ENCODE measurements at places on chromosomes 7 and 10. TPM values are rescaled to one million over a fixed set of nuclear protein-coding genes. Genes with fewer than 3 reads are reported as not detected.

DNA sequence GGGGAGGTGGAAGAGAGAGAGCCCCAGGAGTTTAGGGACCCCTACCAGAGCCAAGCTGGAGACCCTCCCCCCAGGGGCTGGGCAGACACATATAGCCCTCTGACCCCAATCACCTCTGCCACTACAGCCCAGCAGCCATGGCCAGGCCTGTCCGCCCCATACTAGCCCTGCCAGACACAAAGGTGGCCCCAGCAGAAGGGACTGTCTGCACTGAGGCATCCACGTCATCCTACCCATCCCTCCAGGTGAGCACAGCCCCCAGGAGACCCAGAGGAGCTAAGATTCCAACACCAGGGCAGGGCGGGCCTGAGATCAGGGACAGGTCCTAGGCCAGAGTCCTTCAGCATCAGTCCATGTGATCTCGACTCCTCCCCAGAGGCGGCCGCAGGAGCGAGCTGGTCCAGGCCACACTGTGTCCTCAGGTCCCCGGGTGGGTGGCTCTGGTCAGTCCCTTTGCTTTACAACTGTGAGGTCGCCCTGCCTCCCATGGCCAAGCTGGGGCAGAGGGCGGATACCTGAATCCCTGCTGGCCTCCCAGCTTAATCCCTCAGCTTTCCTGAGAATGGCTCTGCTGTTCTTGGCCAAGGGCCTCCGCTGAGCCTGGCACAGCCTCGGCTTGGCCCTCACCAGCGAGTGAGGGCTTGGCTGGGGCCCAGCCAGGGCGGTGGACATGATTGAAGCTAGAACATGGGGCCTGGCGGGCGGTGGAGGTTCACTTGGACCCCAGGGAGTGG lies 14.3 kb upstream of the ELN start:
- no peak for DNase-seq

GRCh38 chr7:99644431-99644830 lies 27.7 kb downstream of the ZSCAN25 start:
- no peak for DNase-seq

GRCh38 chr7:140136073-140136472 lies 40.7 kb downstream of the KDM7A start:
- DNase-seq: no peak

GRCh38 chr7:5507013-5507412 lies 83.4 kb upstream of the TNRC18 start:
- no peak for DNase-seq

- peak; percentile 74 for DNase-seq
Observed at GRCh38 chr7:24812305-24812945, 55.2 kb upstream of the GSDME start.

- no peak for DNase-seq
Observed at GRCh38 chr7:44824894-44825526, 22.9 kb downstream of the H2AZ2 start.

- DNase-seq: no peak
Observed at GRCh38 chr7:94838717-94839116, 68.7 kb upstream of the PPP1R9A start.

DNA sequence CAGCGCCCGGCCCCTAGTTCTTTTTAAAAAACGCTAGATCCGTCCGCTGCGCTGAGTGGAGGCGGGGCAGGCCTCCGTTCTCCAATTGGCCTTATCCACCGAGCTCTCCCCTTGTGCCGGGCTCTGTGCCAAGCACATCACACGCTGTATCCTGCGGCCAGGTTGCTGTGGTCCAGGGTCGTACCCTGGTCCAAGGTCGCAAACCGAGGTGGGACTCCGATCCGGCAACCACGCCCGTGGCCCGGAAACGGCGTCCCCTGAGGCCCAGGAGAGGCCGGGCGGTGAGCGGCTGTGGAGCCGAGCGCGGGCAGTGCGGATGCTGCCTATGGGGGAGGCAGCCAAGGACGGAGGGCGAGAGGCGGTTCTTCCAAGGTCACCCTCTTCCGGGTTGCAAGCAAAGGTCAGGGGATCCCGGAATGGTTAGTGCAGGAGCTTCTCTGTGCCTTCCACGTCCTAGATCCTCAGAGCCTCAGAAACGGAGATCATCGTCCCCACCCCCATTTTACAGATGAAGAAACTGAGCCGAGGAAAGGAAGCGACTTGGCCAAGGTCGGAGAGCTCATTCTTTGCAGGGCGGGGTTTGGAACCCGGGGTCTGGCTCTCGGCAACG lies 72.4 kb upstream of the LRRC4 start:
- DNase-seq: peak; percentile 58

DNA sequence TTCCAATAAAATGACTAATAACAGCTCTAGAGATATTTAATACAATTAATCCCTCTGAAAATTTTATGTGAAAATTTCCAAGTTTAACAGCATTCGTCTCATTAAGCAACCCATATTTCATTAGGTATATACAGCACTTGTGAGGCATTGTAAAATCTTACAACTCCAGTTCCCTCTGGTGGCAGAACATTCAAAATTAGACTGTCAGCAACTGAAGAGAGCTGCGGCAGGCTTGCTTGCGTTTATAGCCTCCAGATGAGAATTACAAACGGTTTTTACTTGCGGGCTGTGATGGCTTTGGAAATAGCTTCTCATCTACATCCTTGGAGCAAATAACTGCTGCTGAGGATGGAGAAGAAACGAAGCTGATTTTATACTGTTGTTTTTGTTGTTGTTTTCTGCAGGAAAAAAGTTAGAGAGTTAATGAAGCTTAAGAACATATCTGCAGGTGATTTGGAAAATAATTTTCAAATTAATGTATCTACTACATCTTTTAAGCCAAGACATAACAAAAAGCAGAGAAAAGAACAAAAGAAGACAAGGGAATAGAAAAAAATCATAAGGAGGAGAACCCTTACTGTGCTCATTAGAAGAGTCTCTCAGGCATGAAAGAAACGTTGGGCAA lies 171.3 kb downstream of the MAGI2 start:
- DNase-seq: no peak

DNA sequence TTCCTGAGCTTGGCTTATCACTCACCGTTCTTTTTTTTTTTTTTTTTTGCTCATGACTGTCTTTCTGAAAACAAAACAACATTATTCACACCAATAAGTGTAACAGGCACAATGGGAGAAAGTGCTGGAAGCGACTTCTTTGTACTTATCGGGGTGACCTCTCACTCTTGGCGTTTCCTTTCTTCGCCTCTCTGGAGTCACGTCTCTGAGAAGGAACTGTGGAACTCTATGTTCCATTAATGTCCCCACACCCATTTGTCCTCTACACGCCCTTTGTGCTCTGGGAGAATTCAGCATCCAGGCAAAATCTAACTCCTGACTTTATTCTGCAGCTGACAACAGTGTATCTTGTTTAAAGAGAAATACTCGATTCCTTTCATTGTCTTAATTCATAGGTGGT lies 70.8 kb upstream of the FAM204A start:
- no peak for DNase-seq

DNA sequence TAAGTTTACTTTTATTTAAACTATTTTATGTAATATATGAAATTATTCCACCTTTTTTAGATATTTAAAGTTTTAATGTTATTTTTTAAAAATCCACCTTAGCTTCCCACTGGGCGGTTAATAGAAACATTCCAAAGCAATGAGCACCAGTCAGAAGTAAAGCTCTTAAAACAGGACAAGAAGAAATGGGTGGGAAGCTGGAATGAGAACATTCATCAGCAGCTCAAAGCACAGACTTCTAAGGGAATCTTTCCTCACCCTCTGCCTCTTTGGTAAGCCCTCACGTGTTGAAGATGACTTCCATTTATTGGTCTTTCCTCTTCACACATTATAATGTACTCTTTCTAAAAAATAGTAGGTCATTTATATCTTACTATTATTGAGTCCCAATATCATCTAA lies 3.1 kb downstream of the AGMO start:
- DNase-seq: no peak

GRCh38 chr7:123051916-123052315 lies 56.4 kb upstream of the TAS2R16 start:
- no peak for DNase-seq

DNA sequence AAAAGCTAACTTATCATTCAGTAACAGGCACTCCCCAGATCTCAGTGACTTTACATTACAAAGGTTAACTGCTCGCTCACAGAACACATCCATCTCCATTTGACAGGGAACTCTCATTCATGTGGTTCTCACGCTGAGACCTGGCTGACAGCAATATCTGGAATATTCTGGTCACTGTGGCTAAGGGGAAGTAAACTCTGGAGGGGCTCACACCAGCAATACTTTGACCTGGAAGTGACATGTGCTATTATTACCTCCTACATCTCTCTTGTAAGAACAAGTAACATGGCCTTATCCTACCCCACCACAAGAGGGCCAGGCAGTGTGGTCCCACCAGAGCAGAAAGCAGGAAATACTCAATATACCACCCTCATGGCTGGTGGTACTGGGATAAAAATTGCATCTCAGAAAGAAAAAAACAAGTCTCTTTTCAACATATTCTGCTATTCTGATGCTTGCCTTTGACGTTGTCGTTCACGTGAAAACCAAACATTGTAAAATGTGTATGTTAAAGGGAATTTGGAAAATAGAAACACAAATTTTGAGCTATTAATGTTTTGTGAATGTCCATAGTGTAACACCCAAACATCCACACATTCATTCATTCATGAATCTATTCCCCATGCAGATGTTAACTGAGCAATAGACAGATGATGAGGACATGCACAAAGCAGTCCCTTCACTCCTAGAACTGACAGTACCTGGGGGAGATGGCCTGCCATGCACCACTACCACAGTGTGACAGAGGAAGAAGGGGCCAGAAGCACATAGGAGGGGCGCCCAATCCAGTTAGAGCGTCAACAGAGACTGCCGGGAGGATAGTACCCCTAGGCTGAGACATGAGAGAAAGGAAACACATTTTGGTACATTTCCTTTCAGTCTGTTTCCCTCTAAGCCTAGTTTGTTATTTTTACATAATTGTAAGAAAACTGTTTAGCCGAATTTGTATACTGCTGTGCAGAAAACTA lies 166.0 kb upstream of the SP4 start:
- DNase-seq: peak; percentile 80

DNA sequence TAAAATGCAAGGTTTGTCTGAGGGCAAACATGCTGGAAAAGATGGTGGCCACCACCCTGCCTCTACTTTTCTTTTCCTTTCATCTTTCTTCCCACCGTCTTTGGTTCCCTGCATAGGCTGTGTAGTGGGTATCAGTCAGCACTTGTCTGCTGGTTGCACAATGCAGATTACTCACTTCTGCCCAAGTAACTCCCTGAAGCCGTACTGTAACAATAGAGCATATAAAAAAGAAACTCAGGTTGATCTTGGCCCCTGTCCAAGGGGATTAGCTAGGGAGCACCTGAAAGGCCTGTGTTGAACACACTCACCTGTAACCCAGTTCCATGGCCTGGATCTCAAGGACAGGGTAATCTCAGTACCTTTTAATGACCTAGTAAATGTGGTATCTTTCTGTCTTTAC lies 533.0 kb upstream of the GALNT17 start:
- no peak for DNase-seq

GRCh38 chr7:44221231-44221791 lies 20.5 kb downstream of the YKT6 start:
- DNase-seq: no peak

DNA sequence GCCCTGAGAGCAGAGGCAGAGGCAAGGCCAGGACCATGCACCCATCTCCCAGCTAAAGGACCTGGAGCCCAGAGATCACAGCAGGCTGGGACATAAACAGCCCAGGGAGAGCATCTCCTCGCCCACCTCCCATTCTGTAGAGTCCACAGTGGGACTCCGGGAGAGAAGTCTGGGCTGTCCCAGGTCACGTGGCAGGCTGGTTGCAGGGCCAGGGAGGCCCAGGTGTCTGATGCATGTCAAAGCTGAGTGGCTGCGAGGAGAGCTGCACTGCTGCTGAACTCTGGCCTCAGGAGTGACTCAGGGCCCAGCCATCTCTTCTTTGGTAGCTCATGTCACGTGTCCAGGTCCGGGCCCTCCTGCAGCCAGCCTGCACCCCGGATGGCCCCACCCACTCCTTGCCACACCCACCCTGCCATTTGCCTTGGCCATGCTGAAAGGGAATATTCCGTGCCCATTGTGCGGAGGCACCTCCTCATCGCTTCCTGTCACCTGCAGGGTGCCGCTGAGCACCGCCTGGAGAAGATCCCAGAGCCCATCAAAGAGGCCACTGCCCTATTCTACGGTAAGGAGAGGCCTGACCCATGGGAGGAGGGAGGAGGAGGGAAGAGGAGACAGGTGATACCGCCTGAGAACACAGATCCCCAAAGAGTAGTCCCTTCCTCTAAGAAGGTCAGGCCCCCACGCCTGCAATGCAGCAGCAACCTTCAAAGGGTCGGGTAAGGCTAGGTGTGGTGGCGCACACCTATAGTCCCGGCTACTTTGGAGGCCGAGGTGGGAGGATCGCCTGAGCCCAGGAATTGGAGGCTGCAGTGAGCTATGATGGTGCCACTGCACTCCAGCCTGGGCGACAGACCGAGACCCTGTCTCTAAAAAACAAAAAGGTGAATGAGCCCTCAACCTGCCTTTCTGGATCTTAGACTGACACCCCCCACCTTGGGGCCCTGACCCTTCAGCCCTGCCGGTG lies 12.6 kb upstream of the SH2B2 start:
- DNase-seq: peak; percentile 80

GRCh38 chr10:78560341-78560688 lies 508.5 kb upstream of the ZMIZ1 start:
- DNase-seq: no peak

- DNase-seq: no peak
Observed at GRCh38 chr10:104589431-104589830, 51.7 kb upstream of the SORCS3 start.

DNA sequence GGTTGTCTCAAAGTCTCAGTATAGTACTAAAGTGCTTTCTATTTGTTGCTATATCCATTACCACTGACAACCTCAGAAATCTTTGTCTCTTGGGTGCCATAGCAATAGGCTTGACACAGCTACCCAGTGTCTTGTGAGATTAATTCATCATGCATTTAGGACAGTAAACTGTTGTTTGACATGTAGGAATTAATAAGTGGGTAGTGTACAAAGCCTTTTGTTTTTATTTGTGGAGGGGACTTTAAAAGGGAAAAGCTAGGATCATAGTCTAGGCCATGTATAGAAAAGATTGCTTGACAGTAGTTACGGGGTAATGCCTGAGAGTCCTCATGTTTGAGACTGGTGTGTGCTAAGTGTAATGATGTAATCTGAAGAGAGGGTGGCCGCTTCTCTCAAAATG lies 102.6 kb upstream of the AGR3 start:
- DNase-seq: no peak

GRCh38 chr10:1539216-1539615 lies 198.1 kb downstream of the ADARB2 start:
- DNase-seq: no peak

Gene UPK3B
- not detected for total RNA-seq

Gene FAM131B
- total RNA-seq: not detected

Gene TSPAN33
- total RNA-seq: 11.1 TPM

Gene CLRN3
- not detected for total RNA-seq

Gene PALD1
- total RNA-seq: 54.7 TPM

Gene CPA2
- not detected for total RNA-seq

Gene AKR1C2
- not detected for total RNA-seq

Gene POT1
- total RNA-seq: 125 TPM

Gene RAMP3
- not detected for total RNA-seq

Gene ZCWPW1
- total RNA-seq: 3.0 TPM

Gene SPDYE8
- not detected for total RNA-seq

Gene TCF7L2
- total RNA-seq: not detected

Gene HOXA7
- total RNA-seq: 7.5 TPM
